Adrenal gland (tissue), 19 donors: ENCODE measurements at places on chromosomes 12 and 14. TPM values are rescaled to one million over a fixed set of nuclear protein-coding genes. Genes with fewer than 3 reads are reported as not detected.

- DNase-seq: peak; percentile 18
- no peaks in the 10 kb centered on the region for H3K36me3 ChIP-seq
- peaks cover 28% of the 10 kb centered on the region for H3K4me1 ChIP-seq
- H3K27ac ChIP-seq: peak overlapping the region; percentile 97
- H3K27me3 ChIP-seq: no peaks in the 10 kb centered on the region
- peak overlapping the region; percentile 91 for H3K4me3 ChIP-seq
These were observed 1.0 kb upstream of the NAP1L1 start for GRCh38 chr12:76085520-76085868.

The REM2 gene
- total RNA-seq: 0.22 TPM

GRCh38 chr12:24742378-24742777, 206.5 kb downstream of the BCAT1 start:
- no peak overlapping the region for H3K4me3 ChIP-seq
- no peaks in the 10 kb centered on the region for H3K27me3 ChIP-seq
- no peaks in the 10 kb centered on the region for H3K4me1 ChIP-seq
- H3K27ac ChIP-seq: no peak overlapping the region

The JDP2 gene
- total RNA-seq: 6.8 TPM

DNA sequence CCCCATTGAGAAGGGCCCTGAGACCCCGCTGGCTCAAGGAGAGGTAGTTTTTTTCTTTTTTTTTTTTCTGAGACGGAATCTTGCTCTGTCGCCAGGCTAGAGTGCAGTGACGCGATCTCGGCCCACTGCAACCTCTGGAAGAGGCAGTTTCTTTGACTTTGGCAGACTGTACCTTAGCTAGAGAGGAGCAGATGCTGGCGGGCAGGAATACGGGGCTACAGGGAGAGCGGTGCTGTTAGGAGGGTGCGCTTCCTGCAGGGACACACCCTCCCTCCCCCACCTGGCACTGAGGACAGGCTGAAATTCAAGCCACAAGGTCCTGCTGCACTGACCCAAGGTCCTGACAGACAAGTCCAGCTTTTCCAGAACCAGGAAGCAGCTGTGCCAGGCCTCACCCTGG, 32.2 kb upstream of the NUDT14 start:
- no peak for DNase-seq
- H3K27ac ChIP-seq: no peak overlapping the region

The NXPH4 gene
- not detected for total RNA-seq

- H3K27ac ChIP-seq: no peak overlapping the region
- no peaks in the 10 kb centered on the region for H3K27me3 ChIP-seq
- no peaks in the 10 kb centered on the region for H3K36me3 ChIP-seq
- no peaks in the 10 kb centered on the region for H3K4me1 ChIP-seq
- H3K4me3 ChIP-seq: no peak overlapping the region
- DNase-seq: no peak
These were observed 149.0 kb downstream of the KITLG start for GRCh38 chr12:88431246-88431645.

DNA sequence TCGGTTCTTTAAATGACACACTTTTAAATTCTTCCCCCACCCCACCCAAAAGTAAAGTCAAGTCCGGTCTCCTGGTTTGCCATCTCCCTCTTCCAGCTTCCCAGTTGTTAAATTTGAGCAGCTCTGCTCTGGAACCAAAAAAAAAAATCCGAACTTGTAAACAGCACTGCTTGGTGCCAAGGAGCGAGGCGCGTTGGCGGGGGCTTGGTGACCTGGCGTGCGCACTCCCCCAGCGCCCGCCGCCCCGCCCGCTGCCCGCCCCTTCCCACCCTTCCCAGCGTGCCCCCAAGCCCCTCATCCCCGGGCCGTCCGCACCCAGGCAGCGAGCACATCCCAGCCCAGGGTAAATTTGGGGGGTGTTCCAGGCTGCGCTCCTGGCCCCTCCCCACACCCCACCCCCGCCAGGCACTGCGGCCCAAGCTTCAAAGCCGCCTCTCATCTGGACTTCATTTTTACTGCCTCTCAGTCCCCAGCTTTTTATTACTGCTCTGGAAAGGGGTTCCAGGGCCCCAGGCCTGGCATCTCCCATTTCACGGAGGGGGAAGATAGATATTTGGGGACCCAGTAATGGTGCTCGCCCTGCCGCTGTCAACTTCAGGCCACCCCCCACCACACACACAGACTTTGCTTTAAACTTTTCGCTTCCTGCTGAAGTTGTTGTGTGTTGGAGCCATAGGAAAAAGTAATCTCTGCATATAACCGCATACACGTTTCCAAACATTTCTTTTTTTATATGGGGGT, 11.7 kb upstream of the ITGB7 start:
- peaks cover 7% of the 10 kb centered on the region for H3K36me3 ChIP-seq
- no peaks in the 10 kb centered on the region for H3K27me3 ChIP-seq
- peak overlapping the region; percentile 91 for H3K4me3 ChIP-seq

The RAPGEF3 gene
- 7.2 TPM for total RNA-seq

DNA sequence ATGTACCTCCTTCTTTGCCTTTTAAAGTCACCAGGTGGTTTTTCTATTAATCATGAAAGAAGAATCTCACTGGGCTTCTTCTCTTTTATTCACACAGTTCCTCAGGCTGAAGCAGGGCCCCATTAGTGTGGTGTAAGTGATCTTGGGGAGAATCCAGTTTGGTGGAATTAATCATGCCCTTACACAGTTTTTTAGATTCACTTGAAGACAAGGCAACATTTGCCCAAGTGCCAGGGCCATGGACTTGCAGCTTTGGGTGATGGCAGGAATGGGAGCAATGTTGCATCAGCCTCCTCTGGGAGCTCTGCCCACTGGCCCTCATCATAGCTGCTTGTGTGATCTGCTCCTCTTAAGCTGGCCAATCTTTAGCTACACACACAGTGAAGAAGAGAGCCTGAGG, 33.8 kb downstream of the KCNK10 start:
- H3K27me3 ChIP-seq: no peaks in the 10 kb centered on the region
- no peak overlapping the region for H3K27ac ChIP-seq
- DNase-seq: no peak
- H3K36me3 ChIP-seq: no peaks in the 10 kb centered on the region

DNA sequence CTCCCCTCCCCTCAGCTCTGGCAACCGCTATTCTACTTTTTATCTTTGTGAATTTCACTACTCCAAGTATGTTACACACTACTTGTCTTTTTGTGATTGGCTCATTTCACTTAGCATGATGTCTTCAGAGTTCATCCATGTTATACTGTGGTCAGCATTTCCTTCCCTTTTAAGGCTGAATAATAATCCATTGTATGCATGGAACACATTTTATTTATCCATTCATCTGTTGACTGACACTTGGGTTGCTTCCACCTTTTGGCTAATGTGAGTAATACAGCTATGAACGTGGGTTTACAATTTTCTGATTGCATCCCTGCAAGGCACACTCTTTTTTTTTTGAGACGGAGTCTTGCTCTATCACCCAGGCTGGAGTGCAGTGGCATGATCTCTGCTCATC, 53.0 kb upstream of the FUT8 start:
- no peaks in the 10 kb centered on the region for H3K4me1 ChIP-seq
- H3K36me3 ChIP-seq: no peaks in the 10 kb centered on the region
- H3K27me3 ChIP-seq: no peaks in the 10 kb centered on the region
- no peak overlapping the region for H3K4me3 ChIP-seq
- no peak for DNase-seq

- DNase-seq: no peak
- H3K27me3 ChIP-seq: no peaks in the 10 kb centered on the region
- no peak overlapping the region for H3K27ac ChIP-seq
- no peak overlapping the region for H3K4me3 ChIP-seq
- no peaks in the 10 kb centered on the region for H3K4me1 ChIP-seq
These were observed 144.5 kb downstream of the EPS8 start for GRCh38 chr12:15644700-15645099.

The NPFF gene
- total RNA-seq: not detected

DNA sequence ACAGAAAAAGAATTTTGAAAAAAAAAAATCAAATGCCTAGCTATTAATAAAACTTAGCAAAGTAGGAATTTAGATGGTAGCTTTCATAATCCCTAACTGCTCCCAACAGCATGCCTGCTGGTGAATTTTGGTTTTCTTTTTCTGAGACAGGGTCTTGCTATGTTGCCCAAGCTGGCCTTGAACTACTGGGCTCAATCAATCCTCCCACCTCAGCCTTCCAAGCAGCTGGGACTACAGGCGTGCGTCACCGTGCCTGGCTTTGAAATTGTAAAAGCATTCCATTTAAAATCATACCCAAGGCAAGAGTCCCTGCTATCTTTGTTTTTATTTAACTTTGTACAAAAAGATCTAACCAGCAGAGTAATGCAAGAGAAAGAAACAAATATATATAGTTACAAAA, 20.7 kb downstream of the FBXO21 start:
- peak; percentile 93 for DNase-seq
- peaks cover 15% of the 10 kb centered on the region for H3K4me1 ChIP-seq
- no peak overlapping the region for H3K4me3 ChIP-seq
- H3K27me3 ChIP-seq: no peaks in the 10 kb centered on the region

GRCh38 chr12:52175371-52176350, 16.2 kb downstream of the KRT80 start:
- DNase-seq: no peak
- H3K27me3 ChIP-seq: no peaks in the 10 kb centered on the region
- H3K4me1 ChIP-seq: peaks cover 20% of the 10 kb centered on the region
- H3K36me3 ChIP-seq: no peaks in the 10 kb centered on the region

The SELPLG gene
- 1.5 TPM for total RNA-seq

DNA sequence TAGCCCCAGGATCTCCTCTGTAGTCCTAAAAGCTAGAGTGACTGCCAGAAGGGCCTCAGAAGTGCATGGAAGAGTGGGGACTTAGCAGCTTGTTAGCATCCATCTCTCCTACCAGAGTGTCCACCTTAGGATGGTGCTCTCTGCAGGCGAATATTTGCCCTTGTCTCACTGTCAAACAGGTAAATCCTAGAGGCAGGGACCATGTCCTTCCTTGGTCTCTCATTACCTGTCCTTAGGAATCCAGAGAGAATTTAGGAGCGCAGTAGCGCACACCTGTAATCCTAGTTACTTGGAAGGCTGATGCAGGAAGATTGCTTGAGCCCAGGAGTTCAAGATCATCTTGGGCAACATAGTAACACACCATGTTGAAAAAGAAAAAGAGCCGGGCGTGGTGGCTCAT, 21.4 kb downstream of the AGAP2 start:
- H3K4me1 ChIP-seq: no peaks in the 10 kb centered on the region
- H3K27me3 ChIP-seq: no peaks in the 10 kb centered on the region
- H3K4me3 ChIP-seq: no peak overlapping the region

The AJUBA gene
- total RNA-seq: 6.2 TPM
